ENCODE measurements at places on chromosomes 11 and 22.

GRCh38 chr11:2982214-2982613 lies 9.9 kb downstream of the NAP1L4 start:
- DNase-seq, result no peak

GRCh38 chr11:45538363-45538762 lies 127.1 kb downstream of the CHST1 start:
- DNase-seq, result no peak

DNA sequence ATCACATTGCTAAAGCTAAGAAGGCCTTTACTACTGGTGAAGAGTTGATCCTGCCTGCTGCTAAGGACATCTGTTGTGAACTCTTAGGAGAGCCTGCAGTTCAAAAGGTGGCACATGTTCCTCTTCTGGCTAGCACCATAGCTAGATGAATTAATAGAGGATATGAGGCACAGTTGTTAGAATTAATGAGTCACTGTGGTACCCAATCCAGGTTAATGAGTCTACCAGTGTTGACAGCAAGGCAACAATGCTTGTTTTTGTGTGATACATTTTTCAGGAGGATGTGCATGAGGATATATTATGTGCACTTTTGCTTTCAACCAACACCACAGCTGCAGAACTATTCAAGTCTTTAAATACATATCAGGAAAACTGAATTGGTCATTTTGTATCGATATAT lies 12.0 kb downstream of the C11orf58 start:
- no peak for DNase-seq

DNA sequence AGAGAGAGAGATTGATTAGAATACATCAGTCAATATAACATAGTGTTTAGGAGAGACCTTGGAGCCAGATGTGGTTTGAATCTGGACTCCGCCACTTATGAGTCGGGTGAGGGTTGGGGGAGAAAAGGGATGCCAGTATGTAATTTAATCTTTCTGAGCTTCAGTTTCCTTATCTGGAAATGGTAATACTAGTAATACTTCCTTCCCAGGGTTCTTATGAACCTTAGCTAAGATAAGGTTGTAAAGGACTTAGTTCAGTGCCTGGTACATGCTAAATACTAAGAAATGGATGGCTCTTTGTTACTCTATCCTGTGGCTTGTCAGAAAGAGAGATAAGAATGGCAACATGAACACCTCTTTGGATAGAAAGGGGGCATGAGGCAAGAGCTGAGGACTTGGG lies 226.1 kb upstream of the NARS2 start:
- no peak for DNase-seq

DNA sequence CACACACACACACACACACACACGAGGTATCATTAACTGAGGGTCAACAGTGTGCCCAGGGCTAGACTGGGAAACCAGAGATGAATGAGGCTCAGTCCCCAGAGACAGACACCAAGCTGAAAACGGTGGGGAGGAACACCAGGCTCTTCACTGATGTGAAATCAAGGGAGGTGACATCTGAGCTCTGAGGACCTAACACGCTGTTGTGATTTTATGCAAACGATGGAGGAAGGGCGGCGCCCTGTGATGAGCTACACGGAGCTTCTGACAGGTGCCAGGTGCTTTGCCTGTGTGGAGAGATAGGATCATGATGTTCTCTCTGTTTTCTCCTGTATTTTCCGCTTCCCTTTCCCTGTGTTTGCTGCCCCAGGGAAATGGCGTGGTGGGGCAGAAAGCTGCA lies 6.5 kb upstream of the CYB5R3 start:
- DNase-seq, result no peak

All from astrocyte of the hippocampus (primary cell).